Activated CD4-positive, CD25-positive, alpha-beta regulatory T cell treated with anti-CD3 and anti-CD28 coated beads, Interleukin-2, amount 50 U/mL, for 16 hours (primary cell): ENCODE measurements at places on chromosomes 13 and 19.

GRCh38 chr19:4624733-4625362, 14.5 kb upstream of the TNFAIP8L1 start:
- DNase-seq = no peak

DNA sequence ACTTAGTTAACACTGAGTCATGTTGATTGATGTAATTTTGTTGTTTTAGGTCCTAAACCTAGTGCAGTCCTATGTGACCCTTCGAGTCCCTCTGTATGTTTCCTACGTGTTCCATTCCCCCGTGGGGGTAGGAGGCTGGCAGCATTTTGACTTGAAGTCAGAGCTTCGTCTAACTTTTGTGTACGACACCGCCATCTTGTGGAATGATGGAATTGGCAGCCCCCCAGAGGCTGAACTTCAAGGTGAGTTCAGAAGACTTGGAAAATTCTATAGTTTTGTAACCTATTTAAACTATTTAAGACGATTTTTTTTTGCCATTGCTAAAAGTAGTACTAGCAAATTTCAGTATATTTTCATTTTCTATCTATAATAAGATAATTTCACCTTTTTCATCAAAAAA, 117.9 kb downstream of the STOML3 start:
- no peak for DNase-seq

DNA sequence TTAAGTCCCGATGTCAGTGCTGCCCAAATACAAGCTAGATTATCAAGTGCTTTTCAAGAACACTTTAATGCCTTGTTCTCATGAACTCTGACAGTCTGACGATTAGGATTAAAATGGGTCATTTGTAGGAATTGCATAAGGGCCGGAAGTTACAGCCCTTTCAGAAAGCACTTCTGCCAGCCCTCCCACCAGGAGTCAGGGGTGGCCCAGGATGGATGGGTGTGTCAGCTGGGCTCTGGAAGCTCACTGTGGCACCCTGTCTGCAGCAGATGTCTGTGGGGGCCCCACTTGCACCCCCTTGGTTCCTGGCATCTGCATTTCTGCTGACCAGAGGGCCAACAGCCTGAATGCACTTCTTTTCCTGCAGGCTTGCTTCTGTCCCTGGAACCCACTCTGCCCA, 712.7 kb downstream of the UQCRFS1 start:
- DNase-seq = no peak

GRCh38 chr13:41603917-41604316, 146.6 kb downstream of the RGCC start:
- no peak for DNase-seq

DNA sequence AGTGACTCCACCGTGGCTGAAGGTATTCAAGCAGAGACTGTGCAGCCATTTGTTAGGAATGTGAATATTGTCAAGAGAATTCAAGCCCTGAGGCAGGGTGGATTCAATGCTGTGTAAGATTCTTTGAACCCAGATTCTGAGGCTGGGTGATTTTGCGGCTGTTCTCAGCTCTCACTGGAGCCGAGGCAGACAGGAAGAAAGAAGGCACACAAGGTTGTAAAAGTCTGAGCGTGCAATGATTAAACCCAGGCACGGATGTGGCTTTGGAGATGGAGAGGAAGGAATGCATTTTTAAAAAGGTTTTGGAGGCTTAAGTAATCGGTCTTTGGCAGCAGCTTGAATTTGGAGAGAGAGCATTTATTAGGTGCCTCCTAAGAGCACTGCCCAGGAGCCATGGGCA, 187.9 kb downstream of the KATNAL1 start:
- no peak for DNase-seq
